Non-pigmented ciliary epithelial cell (primary cell): ENCODE measurements at places on chromosomes 6 and 20.

DNA sequence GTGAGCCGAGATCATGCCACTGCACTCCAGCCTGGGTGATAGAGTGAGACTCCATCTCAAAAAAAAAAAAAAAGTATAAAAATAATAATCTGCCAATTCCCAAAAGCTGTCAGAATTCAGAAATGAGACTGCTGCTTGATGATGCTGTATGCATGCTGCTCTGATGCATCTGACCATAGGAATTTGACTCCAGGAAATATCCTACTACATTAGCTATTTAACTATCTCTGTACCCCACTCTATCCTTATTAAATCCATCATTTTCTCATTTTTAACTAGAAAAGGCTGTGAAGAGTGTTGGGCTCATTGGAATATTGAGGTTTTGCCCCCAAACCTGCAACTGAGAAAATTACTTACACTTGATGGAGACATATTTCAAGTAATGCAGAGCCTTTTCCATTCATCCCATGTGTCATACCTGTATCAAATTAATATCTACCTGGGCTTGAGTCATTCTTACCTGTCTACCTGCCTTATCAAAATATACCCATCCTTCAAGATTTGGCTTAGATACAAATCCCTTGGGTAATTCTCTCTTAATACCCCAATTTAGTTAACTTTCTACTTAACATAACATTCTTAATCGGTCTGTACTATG lies 135.2 kb upstream of the PREP start:
- DNase-seq = no peak

DNA sequence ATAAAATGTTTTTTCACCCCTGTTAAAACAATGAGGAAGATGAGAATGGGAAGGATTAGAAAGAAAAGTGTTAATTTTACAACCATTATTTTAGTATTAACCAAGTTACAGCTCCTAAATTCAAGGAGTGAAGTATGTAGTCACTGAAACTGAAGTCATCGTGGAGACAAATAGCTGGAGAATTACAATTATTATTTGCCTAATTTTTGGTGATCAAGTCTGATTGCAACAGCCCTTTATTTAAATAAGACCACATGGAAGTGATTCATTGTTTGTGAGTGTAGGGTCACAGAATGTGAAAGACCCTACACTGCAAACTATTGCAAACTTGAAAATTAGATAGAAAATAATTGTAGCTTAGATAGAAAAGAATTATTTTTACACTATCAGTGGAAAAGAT lies 292.4 kb downstream of the CENPW start:
- no peak for DNase-seq

DNA sequence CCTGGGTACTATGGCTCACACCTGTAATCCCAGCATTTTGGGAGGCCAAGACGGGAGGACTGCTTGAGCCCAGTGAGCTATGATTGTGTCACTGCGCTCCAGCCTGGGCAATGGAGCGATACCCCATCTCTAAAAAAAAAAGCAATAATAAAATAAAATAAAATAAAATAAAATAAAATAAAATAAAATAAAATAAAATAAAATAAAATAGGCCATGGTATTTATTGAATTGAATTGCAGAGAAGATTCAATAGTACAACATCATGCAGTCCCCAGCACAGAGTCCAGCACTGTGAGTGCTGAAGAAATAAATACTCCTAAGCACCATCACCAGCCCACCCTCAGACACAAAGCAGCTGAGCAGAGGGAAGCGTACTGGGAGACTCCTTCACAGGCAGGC lies 144.7 kb downstream of the RALGAPA2 start:
- no peak for DNase-seq

DNA sequence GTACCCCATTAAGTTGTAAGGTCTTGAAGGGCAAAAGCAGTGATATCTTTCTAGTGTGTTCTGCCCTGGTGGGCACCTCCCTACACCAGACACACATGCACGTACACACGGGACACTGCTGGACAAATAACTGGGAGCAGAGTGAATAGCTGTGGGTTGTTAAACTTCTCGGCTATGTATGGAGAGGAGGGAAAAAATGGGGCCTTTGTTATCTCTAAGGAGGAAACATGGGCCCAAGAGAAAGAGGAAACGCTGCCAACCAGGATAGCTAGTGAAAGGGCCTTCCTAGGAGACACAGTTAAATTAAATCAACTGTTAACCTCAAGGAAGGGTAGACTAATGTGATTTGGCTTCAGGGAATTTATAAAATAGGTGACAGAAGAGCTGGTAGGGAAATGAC lies 169.7 kb downstream of the MYLK4 start:
- DNase-seq = no peak

DNA sequence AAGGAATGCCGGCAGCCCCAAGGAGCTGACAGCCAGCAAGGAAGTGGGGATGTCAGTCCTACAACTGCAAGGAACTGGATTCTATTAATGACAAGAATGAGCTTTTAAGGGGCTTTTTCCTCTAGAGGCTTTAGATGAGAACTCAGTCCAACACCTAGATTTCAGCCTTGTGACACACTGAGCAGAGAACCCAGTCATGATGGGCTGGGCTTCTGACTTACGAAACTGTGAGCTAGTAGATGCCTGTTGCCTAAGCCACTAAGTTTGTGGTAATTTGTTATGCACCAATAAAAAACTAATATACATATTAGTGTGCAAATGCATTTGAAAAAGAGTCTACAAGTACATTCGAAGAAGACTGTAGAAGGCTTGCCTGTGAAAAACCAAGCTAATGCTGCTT lies 263.3 kb downstream of the SOX4 start:
- DNase-seq = no peak

DNA sequence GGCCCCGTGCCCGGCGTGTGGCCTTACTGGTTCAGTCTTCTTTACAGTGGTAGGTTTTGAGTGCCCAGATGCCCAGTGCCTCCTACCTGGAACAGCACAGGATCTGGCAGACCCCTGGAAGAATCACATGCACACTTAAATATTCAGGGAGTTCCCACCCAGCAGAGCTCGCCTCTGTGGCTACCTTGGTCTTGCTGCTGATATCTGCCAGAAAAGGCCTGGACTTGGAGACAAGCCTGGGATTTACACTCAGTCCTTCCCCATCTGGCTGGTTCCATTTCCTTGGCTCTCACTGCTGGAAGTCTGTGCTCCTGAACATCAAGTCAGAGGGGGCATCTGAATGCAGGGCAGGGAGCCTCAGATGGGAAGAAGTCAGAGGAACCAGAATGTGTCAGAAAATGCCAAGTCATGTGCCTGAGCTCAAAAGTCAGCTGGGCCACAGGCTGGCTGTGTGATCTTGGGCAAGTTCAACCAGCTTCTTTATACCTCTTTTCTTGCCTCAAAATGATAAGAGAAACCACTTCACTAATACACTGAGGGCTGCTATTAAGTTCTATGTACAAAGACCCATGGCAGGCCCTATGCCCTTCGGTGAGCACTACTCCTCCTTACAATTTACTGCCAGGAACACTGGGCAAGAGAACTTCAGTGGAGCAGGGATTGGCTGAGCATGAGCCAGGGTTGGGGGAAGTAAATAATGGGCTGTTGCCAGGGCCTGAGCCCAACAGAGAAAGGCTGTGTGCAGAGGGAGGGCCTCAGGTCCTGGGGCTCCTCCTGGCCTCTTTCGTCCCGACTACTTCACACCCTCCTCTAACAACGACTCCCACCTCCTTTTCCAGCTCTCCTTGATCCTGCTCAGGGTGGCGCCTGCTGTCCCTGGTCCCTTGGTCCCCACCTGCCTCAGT lies 158.1 kb upstream of the PROKR2 start:
- no peak for DNase-seq

DNA sequence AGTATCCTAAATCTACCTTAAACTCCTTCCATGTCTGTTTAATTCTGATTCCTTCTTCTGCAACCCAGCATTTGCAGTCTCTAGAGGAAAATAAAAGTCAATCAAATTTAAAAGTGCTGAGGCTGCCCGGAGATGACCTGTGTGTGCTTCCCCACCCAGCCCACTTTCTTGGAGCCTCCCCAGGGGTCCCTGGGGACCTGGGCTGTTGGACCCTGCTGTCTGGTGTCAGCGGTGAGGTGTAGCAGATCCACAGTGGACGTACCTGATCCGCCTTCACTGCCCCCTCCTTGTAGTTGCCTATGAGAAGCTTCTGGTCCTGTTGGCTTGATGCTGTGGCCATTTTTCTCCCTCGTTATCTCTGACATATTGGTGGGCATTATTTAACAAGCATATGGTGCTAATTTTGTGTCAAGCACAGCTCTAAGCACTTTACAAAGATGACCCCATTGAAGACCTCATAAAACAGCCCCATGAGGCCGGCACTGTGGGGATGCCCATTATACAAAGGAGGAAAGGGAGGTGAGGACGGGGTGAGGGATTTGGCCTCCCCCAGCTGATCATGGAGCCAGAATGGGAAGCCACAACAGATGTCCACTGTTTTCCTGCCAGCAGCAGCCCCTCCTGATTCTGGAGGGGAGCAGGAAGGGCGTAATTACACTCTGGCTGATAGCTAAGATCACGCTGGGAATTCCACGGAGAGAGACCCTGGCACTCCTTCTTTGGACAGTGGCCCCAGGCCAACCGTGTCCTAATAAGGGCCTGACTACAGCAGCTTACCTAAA lies 628.2 kb downstream of the CDH26 start:
- DNase-seq = no peak

GRCh38 chr6:118864341-118865099 lies 29.4 kb upstream of the ASF1A start:
- DNase-seq = no peak

GRCh38 chr6:72133324-72133723 lies 247.0 kb downstream of the RIMS1 start:
- no peak for DNase-seq

GRCh38 chr6:168542301-168542700 lies 101.3 kb downstream of the SMOC2 start:
- no peak for DNase-seq
